ENCODE measurements at places on chromosomes 7 and 10.
A peak's percentile ranks its signal among the peaks of the same experiment; 100 is the strongest.

DNA sequence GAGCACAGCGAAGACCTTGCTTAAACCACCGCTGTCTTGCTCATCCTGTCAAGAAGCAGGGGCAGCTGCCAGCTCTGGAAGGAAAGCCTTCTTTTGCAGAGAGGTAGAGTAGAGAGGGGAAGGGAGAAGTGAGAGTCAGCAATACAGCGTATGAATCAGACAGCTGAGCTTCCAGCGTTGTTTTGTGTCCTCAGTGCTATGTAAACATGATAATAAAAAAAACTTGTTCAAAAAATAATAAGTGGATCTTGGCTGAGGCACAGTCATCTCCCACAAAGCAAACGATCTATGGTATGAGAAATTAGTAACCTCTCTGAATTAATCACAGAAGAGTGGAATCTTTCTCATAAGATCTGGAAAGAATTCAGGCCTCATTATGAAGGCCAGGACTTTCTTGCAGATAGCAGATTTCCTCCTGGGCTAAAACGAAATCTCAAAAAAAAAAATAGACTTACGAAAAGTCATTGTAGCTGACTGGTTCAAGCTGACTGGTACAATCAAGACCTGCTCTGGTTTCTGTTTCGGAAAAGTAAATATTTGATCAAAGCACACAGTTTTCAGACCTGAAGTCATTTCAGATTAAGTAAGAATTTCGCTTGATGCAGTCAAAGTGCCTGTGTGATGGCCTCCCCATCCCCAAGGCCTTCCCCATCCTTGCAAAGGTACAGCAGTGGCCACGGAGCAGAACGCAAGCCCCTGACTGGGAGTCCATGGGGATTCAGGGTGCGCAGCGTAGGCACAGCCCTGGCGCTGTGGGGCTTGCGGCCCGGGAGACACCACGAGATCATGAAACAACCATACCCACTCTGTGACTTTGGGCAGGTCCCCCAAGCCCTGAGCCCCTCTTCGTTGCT, 29.4 kb downstream of the CHST15 start:
- DNase-seq: no peak

GRCh38 chr10:82674036-82674435, 799.0 kb downstream of the NRG3 start:
- no peak for DNase-seq

DNA sequence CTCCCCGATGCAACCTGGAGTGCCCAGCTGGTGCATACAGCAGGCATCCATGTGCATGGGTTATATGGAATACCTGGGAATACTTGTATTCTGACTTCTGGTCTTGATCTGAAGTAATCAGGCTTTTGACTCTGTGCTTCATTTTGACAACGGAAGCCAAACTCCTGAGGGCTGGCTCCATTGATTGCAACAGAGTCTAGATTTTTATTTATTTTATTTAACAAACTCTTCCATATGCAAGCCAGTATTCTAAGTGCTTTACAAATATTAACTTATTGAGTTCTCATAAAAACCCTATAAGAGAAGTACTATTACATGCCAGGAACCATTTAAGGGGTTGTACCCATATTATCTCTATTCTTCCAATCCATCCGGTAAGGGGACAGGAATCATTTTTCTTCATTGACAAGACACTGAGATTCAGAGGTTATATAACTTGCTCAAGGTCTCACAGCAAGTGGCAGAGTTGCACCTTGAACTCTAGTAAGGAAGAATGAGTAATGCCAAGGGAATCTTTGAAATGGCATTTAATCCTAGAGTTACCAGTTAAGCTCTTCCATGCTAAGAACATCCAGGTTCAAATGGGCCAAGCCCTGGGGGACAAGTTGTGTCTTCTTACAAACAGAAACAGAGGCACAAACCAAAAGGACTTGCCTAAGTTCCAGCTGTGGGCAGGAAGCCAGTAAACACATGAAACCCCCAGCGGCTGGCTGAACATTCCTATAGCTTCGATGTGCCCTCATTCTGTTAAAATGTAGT, 241.0 kb downstream of the WDR11 start:
- DNase-seq: peak; percentile 44

GRCh38 chr10:52436664-52437063, 122.6 kb downstream of the DKK1 start:
- no peak for DNase-seq

DNA sequence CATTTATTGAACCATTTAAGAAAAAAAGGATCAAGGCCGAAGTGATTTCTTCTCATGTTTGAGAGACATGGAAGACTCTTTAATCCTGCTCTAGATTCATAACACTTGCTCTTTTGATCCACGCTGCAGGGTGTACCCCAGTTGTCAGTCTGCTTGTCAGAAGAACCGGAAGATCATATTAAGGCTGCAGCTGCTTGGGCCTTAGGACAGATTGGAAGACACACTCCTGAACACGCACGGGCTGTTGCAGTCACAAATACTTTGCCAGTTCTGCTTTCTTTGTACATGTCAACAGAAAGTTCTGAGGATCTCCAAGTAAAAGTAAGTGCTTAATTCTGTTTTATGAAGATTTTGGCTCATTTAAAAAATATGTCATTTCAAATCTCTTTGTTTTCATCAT, 46.3 kb downstream of the SPAG6 start:
- DNase-seq: no peak

DNA sequence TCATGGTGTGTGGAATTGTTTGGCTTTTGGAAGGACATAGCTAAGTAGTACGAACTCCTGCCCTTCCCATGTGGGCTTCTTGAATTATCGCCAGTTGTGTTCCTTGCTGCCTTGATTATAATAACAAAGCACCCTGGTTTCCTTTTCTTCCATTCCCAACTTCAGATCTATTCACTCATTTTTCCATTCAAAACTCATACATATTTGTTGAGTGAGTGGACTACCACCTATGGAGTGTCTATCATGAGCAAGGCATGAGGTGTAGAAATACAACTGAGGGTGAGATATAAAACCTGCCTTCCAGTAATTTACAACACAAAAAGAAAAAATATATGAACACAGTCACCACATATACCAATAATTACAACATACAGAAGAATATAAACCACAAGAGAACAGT, 4.9 kb upstream of the COL17A1 start:
- DNase-seq: peak; percentile 62

Data from NCI-H226 (cell line).